ENCODE measurements at places on chromosomes 5 and 9.

- no peak for DNase-seq
These were observed 92.8 kb downstream of the SNX18 start for GRCh38 chr5:54610197-54610944.

GRCh38 chr5:41637869-41638268 is 127.5 kb upstream of the PLCXD3 start:
- DNase-seq: no peak

GRCh38 chr5:137497396-137498290 is 1.5 kb downstream of the SPOCK1 start:
- no peak for DNase-seq

GRCh38 chr9:81598811-81599210 is 90.5 kb downstream of the TLE1 start:
- no peak for DNase-seq

- no peak for DNase-seq
These were observed 40.3 kb upstream of the LRRC70 start for GRCh38 chr5:62538017-62538942.

DNA sequence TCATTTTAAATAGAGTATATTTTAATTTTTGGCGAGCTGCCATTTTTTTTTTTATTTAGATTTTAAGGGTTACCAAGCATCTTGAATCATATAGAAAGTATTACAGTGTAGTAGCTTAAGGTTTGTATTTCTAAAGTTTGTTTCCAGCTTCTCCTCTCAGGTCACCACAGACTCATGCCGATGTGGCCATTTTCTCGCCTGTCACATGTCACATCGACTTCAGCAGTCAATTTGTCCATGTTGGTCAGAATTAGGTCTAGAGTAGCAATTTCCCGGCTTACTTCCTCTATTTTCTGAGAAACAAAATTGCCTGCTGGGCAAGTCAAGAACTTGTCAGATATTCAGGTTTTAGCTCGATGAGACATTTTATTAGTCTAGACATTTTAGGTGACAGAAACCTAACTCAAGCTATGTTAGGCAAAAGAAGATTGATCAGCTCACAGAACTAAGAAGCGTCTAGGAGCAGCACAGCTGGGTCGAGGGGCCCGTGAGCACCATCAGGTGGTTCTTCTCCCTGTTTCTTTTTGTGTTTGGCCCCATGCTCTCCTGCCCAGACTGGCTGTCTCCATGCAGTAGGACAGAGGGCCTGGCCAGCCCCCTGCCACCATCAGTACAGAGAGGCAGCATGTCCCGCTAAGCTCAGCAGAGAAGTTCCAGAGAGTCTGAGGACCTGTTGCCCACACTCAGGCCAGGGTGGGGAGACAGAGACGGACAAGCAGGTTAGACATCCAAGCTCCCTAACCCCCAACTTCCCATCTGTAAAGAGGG is 48.4 kb upstream of the AFAP1L1 start:
- no peak for DNase-seq

DNA sequence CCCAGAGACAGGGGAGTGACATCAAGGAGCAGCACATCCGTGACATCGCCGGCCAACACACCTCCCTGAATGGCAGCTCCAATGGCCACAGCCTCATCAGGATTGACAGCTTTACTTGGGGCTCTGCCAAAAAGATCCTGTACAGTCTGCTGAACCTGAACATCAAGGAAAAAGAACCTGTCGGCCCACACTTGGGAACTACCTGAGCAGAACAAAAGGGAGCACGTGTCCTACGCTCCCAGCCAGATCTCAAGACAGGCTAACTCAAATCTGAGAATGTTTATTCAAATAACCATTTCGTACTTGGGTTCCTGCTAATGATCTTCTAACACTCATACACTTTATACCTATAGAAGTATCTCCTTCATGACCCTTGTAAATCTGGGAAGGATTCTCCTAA is 15.3 kb downstream of the HSPA9 start:
- no peak for DNase-seq

DNA sequence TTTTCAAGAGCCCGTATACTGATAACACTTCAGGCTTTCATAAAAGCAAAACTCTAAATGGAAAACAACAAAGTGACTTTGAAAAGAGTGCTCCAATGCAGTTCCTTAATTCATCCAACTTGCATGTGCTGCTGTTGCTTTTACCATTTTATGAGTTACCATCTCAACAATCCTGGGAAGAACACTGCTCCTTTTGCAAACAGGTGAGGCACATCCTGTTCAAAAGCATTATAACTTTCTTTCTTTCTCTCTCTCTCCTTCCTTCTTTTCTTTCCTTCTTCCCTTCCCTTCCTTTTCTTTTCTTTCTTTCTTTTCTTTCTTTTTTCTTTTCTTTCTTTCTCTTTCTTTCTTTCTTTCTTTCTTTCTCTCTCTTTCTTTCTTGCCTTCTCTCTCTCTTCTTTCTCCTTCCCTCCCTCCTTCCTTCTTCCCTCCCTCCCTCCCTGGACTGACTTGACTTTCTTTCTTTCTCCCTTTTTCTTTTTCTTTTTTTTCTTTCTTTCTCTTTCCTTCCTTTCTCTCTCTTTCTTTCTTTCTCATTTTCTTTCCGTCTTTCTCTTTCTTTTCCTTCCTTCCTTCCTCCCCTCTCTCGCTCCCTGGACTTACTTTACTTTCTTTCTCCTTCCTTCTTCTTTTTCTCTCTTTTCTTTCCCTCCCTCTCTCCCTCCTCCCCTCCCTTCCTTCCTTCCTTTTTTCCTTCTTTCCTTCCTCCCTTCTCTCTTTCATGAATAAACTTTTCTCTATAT is 11.2 kb upstream of the PARP8 start:
- DNase-seq: no peak

DNA sequence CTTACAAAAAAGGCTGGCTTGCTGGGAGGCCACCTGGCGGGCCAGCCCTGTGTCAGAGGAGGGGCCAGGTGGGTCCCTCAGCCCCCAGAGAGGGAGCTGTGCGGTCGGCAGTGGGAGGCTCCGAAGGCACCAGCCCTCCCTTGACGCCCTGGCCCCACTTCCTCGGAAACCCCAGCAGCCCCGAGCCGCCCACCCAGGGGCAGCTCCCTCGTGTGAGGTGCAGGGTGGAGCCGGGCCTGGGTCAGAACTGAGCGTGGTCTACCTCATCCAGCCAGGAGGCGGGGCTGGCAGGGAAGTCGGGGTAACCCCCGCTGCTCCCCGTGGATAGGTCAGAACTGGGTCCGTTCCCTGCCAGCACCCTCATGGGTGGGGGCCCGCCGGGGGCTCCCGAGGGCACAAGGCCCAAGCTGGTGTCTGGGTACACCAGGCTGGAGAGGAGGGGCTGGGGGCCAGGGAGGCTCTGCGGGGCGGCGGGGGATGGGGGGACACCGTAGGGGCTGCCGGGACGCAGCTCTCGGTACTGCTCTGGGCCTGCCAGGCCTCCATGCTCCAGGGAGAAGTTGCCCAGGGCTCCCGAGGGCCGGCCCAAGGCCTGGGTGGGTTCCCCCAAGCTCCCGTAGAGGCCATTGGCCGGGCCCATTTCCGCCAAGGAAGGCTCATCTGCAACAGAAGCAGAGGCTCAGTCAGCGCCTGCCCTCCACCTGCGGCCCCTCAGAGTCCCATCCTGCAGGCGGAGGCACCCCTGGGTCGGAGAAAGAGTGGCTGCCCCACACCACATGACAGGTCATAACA is 7.6 kb downstream of the LHX3 start:
- DNase-seq: no peak
